ENCODE measurements at places on chromosomes 5 and 9. TPM values are rescaled to one million over a fixed set of nuclear protein-coding genes. Genes with fewer than 3 reads are reported as not detected.

GRCh38 chr5:57832875-57833274 lies 350.3 kb upstream of the ACTBL2 start:
- no peak for DNase-seq

GRCh38 chr5:19880458-19880857 lies 107.5 kb downstream of the CDH18 start:
- DNase-seq = no peak

DNA sequence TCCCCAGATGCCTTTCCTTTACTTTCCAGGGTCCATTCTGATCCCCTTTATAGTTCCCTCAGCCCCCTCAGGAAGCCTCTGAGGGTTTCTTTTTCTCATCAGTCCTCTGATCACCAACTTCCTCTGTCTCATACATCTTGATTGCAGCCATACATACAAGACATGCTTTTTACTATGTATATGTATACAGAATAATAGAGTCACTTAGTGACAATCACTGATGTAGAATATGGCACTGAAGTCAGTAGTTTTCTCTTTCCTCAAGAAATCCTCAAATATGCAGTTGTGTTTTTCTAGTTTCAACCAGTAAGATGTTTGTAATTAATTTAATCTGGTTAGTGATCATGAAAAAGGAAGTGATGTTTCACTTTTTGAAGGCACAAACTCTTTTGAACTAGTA lies 364.1 kb downstream of the MAN2A1 start:
- DNase-seq = no peak

DNA sequence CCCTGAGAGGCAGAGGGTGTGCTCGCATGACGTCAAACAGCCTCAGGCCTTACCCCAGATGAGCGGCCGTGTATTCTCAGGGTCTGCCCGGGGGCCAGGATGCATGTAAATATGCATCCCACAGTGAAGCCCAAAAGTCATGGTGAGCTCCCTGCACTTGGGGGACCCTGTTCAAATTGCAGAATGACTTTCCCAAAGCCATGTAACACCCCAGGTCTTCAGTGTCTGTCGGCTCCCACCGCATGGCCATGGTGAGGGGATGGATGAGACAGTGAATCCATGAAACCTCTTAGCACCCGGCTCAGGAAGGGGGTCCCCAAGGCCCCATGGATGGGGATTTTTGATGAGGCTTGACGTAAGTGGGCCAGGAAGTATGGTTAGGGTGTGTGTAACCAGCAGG lies 9.3 kb upstream of the COL5A1 start:
- no peak for DNase-seq

DNA sequence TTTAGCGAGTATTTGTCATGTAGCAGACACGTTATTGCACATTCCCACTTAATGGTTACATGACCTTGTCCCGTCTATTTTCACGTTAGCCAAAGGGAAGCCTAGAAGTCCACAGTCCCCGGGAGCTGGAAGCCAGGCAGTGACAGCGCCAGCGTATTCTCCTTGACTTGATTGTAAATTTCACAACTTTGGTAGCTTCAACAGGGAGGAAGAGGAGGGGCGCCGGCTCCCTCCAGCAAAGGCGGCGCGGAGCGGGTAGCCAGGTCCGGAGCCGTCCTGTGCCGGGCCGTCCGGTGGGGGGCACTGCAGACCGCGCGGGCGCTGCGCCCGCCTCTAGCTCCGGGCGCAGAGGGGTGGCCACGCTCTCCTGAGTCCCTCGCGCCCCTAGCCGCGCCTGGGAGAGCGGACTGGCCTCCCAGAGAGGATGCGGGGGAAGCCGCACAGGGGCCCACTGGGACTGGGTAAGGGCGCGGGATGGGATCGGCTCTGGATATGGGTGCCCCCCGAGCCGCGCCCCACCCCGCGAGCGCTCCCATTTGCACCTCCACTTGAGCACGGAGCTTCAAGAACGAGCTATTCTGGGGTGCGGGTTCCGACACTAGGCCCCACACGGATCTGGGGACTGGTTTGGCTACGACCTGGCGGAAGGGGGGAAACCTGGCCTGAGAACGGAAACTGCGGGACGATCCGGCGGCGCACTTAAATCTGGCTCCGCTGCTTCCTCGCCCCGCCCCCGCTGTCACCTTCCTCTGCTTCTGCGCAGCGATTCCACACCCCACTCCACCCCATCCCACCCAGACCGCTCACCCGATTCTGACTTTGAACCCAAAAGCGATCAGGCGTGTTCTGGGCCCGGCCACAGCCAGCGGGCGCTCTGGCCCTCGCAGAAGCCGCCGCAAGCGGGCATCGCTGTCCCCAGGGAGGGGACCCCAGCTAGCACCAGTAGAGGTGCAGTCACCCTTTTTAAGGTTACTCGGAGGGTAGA lies 23.8 kb downstream of the KLF4 start:
- DNase-seq = no peak

- DNase-seq = no peak
Measured at GRCh38 chr5:58681943-58682342, 99.1 kb downstream of the RAB3C start.

DNA sequence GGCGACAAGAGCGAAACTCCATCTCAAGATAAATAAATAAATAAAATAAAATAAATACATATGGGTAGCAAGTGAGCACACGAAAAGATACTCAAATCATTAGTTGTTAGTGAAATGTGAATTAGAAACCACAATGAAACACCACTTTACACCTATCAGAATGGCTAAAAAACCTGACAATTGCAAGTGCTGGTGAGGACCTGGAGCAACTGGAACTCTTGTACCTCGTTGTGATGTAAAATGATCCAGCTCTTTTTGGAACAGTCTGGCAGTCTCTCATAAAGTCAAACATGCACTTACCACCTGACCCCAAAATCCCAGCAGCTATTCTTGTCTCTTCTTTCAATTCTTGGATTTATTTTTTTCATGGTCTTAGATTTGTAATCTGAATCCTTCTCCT lies 69.2 kb upstream of the FBXW11 start:
- no peak for DNase-seq

Gene SOX30
- 3.1 TPM for total RNA-seq

Gene NTRK2
- not detected for total RNA-seq

Gene NDUFA8
- 63.5 TPM for total RNA-seq
